Pons (tissue), 1 donor: ENCODE measurements at places on chromosomes 4 and X.

- no peak for DNase-seq
These were observed 1957.4 kb upstream of the TENM3 start for GRCh38 chr4:180285796-180286195.

DNA sequence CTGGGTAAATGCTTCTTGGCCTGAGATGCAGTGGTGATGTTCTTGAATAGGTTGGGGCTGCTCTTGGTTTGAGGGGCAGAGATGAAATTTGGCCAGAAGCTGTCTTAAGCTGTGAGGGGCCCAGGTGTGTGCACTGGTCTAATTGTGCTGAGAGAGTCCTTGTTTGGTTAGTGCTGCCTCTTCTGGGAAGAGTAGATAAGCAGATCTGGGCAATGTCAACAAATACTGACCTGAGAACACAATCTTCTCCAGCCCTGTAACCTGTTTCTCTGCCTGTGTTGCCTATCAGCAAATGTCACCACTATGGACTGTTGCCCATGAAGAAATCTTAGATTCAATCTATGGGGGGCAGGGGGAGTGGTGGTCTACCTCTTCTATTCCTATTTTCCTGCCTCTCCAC is 17.2 kb upstream of the USP27X start:
- DNase-seq, result no peak

DNA sequence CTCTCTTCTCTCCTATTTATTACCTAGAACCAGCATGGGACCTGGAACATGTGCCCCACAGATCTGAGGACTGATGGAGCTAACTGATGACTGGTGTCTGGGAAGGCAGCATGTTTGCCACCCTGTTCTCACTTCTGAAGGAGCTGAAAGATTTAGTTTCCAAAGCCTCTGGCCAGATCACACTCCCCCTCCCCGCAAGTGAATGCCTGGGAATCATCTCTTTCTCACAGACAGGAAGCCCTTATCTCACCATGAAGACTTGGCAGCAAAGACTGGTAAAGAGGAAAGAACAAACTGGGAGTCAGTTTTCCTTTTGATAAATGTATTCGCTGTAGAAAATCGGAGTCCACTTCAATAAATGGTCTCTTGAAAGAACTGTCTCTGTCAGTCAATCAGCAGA is 21.0 kb upstream of the PCYT1B start:
- peak; percentile 8 for DNase-seq

GRCh38 chr4:129821963-129822362 is 726.0 kb downstream of the C4orf33 start:
- DNase-seq, result no peak

DNA sequence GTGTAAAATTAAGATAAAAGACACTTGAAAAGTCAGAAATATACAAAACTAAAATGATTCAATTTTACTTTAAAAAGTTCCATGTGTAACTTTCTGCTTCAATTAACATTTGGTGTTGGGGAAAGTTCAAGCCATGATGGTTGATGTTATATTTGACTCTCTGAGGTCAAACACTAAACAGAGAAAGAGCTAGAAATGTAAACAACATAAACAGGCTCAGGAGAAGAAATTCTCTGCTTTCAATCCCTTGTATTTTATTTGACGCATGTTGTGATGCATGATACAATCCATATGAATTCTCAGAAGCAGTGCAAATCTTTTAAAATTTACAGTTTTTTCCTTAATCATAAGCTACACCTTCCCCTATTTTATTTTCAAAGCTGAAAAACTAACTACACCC is 822.4 kb downstream of the PCDH18 start:
- no peak for DNase-seq

DNA sequence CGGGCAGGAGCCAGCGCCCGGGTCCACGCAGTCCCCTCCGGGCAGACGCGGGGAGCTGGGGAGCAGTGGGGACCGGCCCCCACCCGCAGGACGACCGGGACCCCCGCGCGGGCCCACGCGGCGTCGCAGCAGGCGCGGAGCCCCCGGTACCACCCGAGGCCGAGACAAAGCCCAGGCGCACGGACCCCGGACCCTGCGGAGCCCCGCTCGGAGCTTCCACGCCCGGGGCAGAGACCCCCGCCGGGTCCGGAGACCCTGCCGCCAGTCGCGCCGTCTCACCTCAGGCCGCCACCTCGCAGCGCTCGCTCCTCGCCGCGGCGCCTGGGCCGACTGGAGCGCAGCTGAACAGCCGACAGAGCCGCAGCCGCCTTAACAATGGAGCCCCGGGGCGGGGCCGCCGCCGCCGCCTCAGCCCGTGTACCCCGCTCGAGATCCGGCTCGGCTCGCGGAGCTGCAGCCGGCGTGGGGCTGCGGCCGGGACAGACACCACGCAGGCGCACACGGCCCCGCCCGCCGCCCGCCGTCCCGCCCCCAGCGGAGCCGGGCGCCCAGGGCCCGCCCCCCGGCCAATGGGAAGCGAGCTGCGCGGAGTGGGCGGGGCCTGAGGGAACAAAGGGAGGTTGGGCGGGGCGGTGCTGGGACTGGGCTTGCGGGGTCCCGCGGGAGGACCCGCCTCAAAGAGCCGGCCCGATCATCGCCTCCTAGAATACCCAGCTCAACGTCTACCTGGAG is at the start of gene AFAP1:
AFAP1 (minus strand) TSS at position 485 of the 732 bp plus-strand sequence. CDS start 67,783 bp downstream, outside the sequence.
- DNase-seq, result peak; percentile 84

- no peak for DNase-seq
These were observed 438.9 kb downstream of the GRXCR1 start for GRCh38 chr4:43331226-43332051.

GRCh38 chr4:123545667-123546572 is 149.3 kb downstream of the SPRY1 start:
- no peak for DNase-seq

DNA sequence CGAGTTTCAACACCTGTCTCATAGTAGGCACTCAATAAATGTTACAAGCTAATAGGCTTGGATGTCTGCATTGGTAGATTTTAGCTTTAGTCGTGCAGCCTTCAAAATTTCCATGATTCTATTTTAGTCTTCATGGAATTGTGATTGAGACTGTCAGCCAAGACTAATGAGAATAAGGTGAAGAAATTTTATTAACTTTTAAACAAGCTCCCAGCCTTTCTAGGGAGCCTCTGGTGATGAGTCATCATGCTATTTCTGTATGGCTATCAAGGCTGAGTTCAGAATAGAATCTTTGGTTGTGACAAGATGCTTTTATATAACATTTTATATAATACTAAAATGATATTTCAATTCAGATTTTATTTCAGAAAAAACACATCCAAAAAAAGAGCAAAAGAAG is 685.8 kb downstream of the GABRG1 start:
- no peak for DNase-seq

DNA sequence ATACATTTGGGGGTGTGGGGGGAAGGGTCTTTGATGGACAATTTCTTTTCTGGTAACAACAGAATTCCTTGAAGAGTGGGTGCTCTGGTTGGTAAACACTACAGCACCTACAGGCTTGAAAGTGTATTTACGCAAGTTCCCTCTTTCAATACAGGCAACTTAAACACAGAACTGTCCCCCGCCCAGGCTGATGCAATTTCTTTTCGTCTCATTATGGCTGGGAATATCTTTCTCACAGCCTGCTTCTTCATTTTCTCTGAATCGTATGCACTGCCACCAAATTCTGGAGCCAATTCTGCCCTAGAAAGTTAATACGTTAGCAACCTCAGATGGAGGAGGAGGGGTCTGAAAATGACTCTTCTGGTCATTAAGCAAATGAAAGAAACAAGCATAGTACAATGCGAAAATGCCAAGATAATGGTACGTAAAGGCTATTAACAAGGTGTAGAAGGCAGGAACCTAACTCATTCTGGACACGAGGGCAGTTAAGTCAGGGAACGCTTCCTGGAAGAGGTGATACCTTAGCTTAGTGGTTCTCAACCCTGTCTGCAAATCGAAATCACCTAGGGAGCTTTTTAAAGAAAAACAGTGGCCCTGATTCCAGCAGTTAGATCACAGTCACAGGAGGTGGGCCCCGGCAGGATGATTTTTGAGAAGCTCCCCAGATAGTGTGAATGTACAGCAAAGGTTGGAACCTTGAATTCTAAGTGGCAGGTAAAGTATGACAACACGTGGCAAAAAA is 1.0 kb downstream of the AGA start:
- peak; percentile 47 for DNase-seq

DNA sequence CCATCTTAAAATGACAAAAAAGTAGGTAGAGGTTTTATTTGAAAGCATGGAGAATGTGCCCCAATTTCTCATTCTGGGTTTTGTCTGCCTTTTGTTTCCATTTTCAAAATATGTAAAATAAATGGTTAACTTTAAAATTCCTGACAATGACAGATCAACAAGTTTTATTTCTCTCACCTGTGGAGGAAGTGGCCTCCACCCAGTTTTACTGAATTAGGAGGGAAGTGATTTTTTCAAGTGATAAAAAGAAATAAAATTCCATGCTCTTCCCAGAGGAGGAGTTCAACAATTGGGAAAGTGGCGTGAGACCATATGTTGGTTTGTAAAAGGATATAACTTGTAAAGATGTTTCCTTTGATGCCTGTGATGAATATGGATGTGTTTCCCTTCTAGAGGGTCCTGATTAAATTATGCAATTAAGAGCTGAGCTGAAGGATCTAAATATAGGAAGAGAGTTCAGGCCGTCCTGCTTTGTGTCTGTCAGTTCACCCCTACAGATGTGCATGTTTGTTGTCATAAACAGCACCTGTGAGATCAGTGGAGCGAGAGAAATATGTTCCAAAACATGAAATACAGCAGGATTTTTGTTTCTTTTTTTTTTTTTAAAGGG is 19.5 kb downstream of the SMAD1 start:
- DNase-seq, result no peak

- no peak for DNase-seq
These were observed 31.5 kb downstream of the NOP14 start for GRCh38 chr4:2931512-2932301.

DNA sequence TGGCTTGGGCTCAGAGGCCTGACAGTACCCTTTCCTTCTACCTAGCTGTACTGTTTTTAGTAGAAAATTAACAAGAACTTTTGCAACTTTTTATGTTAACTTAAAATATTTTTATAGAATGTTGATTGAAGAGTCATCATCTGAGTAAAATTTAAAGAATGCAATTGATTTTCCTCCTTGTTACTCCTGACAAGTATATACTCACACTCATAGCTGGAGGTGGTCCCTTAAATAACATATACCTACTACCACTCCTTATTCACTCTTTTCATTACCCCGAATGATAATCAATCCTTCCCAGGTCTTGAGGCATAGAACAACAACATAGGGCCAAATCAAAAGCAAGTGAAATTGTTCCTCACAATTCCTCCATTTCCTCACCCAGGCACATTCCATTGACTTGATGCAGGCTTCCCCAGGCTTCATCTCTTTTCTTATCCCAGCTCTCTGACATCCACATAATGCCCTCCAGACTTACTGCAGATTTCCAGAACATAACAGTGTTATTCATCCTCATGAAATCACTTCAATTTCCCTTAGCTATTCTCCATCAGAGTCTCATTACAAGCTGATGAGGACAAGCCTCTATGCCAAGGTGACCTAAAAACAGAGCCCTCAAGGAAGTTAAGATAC is 73.2 kb upstream of the ANXA10 start:
- DNase-seq, result no peak

DNA sequence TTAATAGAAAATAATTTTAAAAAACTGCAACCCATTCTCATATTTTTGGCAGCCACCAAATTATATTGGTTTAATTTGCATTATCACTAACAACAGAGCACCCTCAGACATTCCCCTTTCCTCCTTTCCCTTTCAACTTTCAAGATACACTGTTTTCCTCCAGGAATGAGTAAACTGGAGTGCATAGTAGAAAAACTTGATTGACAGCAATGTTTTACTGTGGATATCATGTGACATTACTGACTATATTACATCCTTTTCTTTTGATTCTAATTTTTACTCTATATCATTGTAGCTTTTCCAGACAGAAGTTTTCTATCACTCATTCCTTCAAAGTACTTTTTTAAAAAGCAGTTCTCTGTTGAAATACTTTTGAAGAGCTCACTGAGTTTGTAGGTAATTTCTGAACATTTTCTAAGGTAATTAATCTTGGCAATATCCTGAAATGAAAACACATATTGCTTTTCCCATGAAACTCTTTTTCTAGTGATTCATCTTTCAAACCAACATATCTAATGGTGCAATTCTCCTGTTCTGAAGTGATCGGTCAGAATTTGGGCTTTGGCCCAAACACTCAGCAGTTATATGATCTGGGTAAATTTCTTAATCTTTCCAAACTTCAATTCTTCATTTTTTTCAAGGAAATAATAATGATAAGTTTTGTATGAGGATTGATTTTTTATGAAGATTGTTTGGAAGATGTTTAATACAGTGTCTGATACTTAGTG is 920.4 kb upstream of the EPHA5 start:
- no peak for DNase-seq

- DNase-seq, result no peak
These were observed 30.9 kb downstream of the YTHDC1 start for GRCh38 chr4:68319040-68319439.

DNA sequence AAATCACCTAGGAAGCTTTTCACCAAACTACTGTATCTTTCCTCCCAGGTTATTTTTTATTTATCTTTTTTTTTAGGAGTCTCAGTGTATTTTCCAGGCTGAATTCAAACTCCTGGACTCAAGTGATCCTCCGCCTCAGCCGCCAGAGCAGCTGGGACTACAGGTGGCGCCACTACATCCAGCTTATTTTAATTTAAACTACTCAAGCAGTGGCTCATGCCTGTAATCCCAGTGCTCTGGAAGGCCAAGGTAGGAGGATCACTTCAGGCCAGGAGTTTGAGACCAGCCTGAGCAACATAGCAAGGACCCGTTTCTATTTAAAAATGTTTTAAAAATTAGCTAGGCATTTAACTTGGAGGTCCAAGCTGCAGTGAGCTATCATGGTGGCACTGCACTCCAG is 37.8 kb downstream of the LEF1 start:
- DNase-seq, result no peak

DNA sequence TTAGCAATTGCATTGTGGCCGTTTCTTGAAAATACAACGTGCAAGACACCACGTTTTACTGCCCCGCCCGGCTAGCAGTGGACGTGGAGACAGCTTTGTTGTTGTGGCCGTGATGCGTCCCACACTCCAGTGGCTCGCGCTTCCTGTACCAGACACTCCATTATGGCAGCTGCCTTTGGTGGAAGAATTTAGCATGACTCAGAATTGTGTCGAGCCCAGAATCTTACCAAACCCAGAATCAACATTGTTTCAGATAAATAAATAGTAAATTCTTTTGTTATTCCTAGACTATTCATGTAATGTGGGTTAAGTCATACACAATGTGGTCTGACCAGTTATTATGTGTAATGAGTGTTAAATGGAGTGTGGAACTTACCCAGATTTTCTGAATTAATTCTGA is 25.3 kb upstream of the S100P start:
- DNase-seq, result no peak

GRCh38 chrX:81662381-81662780 is 460.5 kb downstream of the SH3BGRL start:
- no peak for DNase-seq

DNA sequence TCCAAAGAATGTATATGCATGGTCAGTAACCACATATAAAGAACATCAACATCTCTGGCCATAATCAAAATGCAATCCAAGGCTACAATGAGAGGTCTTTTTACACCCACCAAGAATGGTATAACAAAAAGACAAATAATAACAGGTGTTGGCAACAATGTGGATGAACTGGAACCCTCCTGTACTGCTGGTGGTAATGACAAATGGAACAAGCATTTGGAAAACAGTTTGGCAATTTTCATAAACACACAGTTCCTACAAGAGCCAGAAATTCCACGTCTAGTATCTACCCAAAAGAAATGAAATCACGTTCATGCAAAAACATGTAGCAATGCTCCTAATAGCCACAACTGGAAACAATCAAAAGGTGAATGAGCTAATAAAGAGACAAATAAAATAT is 11.7 kb downstream of the UGT2B4 start:
- DNase-seq, result no peak
